GM04504 (cell line): ENCODE measurements at places on chromosomes 13 and 19.

DNA sequence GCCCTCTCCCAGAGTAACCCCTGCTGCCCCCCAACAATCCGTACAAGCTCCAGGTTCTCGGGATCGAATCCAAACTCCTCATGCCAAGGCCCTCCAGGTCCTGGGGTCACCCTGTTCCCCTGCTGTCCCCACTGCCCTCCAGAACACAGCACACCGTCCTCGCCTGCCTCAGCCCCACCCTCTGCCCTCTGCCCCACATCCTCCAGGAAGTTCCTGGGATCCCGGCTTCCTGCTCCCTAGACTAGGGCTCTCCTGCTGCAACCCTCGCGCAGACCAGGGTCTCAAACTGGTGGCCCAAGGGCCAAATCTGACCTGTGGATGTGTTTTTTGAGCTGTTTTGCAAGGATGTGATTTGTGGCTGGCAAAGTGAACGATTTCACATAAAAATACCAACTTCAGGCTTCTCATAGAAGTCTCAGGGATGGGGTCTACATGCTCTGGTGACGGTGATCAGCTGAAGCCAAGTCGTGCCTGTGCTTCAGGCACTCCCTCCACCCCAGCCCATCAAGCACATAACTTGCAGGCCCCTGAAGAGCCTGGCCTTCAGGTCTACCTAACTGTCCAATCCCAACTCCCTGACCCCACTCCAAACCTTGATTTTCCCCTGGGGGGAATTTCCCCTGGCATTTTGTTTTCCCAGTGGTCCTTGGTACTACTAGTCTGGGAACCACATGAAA lies 1.8 kb downstream of the RABAC1 start:
- DNase-seq = no peak

- peak; percentile 75 for DNase-seq
Measured at GRCh38 chr19:2207991-2208860, 27.9 kb downstream of the PLEKHJ1 start.

- no peak for DNase-seq
Measured at GRCh38 chr13:78659450-78659730, 435 bp upstream of the OBI1 start.

DNA sequence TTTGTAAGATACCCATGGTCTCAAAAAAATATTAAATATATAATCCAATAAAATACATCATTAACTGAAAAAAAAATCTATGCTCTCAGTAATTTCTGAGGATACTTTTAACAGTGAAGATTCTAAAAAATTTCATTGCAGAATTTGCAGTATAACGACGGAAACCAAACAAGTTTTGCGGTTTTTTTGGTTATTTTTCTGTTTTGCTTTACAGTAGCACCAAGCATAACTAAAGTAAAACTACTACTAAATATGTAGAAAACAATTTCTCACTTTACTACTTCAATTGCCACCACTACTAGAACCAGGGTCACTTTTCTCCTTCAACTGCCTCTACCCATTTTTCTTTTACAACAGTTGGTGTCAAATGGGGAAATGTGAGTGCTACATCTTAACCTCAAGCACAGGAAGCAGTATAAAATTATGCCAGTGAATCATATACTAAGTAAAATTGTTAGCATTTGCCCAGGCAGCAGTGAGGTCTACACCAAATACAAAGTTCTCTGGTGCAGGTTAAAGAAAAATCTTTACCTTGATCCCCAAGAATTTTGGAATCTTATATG lies 24.1 kb downstream of the MICU2 start:
- no peak for DNase-seq

DNA sequence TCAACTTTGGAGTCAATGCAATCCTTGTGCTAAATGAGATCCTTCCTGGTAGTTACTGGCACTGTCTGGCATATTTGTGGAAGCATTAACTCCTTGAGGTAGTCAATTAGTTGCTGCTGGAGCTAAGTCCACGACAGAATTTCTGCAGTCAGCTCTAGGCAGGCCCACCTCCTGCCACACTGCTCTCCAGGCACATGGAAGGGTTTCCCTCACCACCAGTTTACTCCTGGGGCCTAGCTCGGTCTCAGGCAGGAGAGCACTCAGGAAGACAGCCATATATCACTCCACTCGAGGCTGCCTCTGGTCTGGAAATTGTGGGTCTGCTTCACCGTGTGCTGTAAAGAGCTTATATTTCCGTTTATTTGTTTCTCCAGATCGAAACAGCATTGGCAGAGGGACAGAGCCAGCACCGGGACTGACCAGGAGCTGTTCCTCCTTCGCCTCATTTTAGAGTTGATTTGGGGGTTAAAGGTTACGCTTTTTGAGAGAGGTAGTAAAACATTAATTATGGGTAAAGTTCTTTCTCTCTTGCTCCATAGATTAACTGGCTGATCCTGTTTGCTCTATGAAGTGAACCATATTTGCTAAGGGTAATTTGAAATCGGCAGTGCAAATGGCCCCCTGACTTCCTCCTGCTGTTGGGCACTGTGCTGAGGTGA lies 20.6 kb upstream of the GTF3A start:
- DNase-seq = no peak

DNA sequence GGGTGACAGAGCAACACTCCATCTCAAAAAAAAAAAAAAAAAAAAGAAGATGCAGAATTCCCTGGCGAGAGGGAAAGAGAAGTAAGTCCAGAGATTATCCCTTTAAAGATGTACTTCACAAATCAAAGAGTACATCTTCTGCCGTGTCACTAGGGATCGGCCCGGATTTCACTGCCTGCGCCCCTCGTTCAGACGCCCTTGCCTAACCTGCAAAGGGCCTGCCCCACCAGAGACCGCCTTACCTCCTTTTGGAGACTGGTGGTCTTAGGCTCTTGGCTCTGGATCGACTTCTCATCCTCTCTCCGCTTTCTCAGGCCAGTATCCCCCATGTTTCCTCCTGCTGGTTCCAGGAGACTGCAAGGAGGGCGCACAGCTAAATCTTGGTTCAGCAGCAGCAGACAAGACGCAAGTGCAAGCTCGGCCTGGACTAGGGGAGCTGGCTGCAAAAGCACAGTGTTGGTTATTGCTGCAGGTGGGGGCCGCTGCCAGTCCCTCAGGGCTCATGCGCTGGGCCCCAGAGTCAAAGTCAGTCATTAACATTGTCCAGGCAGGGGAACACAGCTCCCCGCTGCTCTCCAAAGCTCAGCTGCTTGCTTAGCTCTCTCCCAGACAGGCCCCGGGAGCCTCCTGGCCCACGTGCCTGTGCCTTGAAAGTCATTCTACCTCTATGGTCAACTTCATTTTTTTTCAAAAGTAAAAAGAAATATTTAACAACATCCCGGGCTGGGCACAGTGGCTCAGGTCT lies 1.2 kb downstream of the SLC7A9 start:
- no peak for DNase-seq

- DNase-seq = no peak
Measured at GRCh38 chr19:10144361-10144760, 24.7 kb upstream of the EIF3G start.

GRCh38 chr13:40796649-40797048 lies 7.2 kb downstream of the SLC25A15 start:
- no peak for DNase-seq

DNA sequence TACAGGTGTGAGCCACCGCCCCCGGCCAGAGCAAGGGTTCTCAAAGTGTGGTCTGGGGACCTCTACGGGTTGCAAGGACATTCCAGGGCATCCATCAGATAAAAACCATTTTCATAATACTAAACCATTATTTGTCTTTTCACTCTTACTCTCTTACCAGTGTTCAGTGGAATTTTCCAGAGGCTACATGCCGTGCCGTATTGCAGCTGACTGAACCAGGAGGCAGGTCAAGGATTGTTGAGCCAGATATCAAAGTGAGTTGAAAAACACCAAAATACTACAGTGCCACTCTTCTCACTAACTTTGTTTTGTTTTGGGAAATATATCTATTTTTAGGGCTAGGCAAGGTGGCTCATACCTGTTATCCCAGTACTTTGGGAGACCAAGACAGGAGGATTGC lies 7.2 kb upstream of the PNMA8B start:
- DNase-seq = no peak

GRCh38 chr19:49894879-49895565 lies 1.7 kb downstream of the IL4I1 start:
- no peak for DNase-seq

DNA sequence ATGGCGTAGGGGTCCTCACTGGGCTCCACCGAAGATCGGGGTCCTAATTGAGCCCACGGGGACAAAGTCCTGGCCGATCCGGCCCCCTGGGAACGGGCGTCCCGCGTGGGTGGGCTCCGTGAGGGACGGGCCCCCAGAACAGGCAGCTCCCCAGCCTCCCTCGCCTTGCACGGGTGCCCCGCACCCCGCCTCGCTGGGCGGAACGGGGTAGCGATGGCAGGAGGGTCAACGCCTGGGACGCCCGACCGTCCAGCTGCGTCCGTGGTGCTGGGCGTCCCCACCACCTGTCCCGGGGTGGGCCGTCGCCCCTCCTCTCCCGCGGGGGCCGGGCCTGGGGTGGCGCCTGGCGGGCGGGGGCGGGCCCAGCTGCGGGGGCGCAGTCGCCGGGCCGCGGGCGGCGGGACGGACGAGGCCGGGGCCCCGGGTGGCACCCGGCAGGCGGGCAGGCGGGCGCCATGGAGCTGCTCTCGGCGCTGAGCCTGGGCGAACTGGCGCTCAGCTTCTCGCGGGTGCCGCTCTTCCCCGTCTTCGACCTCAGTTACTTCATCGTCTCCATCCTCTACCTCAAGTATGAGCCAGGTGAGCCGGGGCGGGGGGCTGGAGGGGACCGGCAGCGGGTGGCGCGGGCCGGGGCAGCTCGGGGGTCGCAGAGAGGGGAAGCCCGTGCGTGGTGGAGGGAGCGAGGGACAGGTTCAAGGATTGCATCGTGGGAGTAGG lies at the start of gene TMEM38A:
Gene TMEM38A (plus strand): TSS at position 377 of the 717 bp plus-strand sequence. CDS start 79 bp downstream, at position 456.
- no peak for DNase-seq

GRCh38 chr19:1163934-1164683 lies 10.0 kb downstream of the SBNO2 start:
- no peak for DNase-seq

GRCh38 chr13:62309904-62310303 lies 894.3 kb upstream of the PCDH20 start:
- DNase-seq = no peak

DNA sequence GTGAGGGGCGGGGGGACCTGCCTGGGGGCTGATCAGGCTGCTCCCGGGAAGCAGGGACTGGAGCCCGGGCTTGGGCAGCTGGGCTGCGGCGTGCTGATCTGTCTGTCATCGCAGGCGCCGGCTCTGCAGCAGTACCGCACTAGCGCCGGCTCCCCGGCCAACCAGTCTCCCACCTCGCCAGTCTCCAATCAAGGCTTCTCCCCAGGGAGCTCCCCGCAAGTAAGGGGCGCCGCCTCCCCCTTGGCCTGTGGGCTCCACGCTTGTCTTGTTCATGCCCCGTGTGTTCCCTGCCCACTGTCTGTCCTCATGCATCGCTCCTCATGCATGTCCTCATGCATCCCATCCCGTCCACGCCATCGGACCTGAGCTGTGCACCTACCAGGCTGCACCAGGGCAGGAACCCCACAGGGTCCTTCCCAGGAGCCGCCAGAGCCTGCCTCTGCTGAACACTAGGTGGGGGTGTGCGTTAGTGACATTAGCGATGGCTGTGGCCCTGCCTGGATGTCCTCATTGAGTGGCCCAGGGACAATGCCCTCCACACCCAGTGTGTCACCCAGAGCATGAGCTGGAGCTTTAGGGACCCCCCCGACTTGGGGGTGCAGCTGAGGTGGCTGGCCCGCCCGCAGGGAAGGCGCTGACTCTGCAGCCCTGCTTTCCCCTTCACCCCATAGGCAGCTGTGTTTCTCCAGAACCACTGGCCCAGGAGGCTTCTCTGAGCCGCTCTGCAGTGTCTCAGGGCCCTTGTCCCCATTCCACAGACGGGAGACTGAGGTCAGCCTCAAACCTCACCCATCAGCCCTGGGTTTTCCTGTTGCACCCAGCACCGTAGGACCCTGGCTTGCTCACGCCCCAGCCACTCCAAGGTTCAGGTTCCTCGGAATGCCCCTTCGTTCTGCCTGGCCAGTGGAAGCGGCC lies 19.5 kb downstream of the COMP start:
- DNase-seq = no peak

- no peak for DNase-seq
Measured at GRCh38 chr13:28442839-28443238, 52.1 kb downstream of the FLT1 start.

DNA sequence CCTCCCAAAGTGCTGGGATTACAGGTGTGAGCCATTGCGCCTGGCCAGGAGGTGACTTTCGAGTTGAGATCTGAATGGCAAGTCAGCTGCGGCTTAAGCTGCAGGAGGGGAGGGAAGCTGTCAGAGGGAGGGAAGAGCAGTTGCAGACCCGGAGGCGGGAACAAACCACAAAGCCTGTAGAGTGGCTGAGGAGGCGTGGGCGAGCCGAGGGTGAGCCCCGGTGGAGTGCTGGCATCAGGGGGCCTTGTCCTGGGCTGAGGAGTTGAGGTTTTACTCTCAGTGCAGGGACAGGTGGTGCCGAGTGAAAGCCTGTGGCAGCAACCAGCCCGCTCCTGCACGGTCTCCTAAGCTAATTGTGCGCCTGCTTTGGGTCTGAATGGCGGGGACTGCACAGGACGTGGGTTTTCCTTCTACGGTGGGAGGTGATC lies 24.2 kb downstream of the PPP1R37 start:
- no peak for DNase-seq

- DNase-seq = no peak
Measured at GRCh38 chr19:56687031-56687430, 15.5 kb upstream of the ZNF835 start.

- DNase-seq = no peak
Measured at GRCh38 chr19:10220695-10221094, 10.4 kb downstream of the S1PR2 start.

DNA sequence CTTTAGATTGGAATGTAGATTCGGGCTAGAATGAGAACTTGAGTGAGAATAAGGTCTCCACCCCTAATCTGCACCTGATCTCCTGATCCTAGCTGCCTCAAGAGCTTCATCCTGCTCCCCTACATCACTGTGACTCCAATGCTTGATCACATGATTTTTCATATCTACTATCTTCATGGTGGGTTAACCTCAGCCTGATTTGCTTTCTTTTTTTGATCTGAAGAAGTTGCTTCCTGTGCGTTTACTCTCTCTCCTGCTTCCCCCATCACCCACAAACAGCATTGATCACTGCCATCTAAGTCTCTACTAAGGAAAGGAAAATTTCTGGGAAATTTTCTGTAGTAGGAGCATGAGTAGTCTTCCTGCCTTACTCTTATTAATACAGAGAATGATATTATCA lies 1542.1 kb upstream of the SLC10A2 start:
- no peak for DNase-seq

- DNase-seq = no peak
Measured at GRCh38 chr13:99298056-99298455, 9.1 kb downstream of the GPR183 start.

GRCh38 chr19:35609851-35610353 lies 2.6 kb upstream of the HAUS5 start:
- DNase-seq = no peak

- no peak for DNase-seq
Measured at GRCh38 chr13:98784666-98785065, 32.2 kb upstream of the SLC15A1 start.
